Muscle of back (tissue), 13 donors: ENCODE measurements at places on chromosomes 5 and 9.

- DNase-seq: no peak
Measured at GRCh38 chr9:72464857-72465592, 56.4 kb upstream of the TMC1 start.

- no peak for DNase-seq
Measured at GRCh38 chr5:110873773-110874437, 135.1 kb downstream of the SLC25A46 start.

- DNase-seq: no peak
Measured at GRCh38 chr5:157072508-157072907, 13.6 kb upstream of the HAVCR1 start.

DNA sequence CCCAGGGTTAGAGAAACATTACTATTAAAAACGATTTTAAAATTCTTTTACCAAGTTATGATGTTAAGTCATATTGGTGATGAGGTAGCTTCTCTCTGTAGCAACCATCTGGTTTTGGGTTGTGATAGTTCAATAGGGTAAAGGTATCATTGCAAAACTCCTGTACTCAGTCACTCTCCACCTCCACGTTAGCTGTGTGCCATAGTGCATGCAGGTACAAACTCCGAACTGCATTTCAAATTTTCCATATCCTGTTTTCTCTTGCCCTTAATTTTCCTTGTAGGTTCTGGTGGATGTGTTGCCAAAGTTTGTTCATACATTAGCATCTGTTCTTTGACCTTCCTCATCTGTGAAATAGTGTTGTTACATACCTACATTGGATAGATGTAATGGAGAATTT, 53.1 kb upstream of the ARRDC3 start:
- DNase-seq: no peak

- no peak for DNase-seq
Measured at GRCh38 chr9:116905171-116905588, 218.1 kb downstream of the TRIM32 start.

DNA sequence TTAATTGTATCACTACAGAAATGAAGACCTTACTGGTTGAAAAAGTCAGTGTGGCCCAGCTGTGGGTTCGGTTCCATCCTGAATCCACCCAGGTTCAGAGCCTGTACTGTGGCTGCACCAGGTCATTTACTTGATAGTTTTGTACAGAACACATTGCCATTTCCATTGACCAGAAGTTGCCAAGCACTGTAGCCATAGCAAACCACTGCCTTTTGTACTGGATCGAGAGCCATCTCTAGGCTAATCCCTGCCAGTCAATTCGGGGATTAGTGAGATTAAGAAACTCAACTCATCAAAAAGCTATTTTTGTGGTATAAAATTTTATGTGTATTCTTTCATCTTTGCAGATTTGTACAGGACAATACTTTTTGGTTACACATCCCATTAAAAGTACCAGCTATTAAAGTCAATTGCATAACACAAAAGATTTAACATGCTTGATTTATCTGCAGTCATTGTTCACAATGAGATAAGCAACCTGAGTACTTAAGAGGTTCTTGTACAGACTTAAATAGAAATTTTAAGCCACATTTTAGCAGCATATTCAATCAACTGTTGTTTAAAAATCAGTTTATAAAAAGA, 108.5 kb upstream of the OTULINL start:
- no peak for DNase-seq
